M059J (cell line): ENCODE measurements at places on chromosomes 3 and 15.

DNA sequence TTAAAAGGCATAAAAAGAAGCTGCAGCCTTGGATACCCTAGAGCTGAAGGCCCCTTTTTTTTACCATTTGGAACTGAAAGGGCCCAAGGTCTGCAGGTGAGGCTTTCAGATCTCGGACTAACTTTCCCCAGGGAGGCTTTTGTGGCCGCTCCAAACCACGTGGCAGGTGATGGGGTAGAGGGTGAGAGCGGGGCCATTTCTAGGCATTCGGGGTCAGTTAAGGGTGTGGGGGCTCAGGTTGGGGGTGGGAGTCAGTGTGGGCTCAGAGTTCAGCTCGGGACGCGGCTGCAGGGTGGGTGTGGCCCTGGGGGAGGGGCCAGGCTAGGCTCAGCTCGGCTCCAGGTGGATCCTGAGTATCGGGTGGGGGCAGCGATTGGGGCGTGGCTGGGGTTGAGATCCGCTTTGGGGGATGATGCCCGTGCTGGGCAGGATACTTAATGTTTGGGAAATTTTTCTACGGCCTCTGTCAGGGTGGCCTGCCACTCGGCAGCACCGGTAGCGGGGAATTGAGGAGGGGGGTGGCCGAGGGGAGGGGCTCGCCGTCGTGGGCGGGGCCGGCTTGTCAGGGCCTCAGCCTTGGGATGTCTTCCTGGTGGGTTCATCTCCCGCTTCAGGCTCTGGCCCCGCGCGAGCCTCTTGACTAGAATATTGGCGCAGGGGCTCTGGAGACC is 2.5 kb downstream of the KLF13 start:
- no peak for DNase-seq

DNA sequence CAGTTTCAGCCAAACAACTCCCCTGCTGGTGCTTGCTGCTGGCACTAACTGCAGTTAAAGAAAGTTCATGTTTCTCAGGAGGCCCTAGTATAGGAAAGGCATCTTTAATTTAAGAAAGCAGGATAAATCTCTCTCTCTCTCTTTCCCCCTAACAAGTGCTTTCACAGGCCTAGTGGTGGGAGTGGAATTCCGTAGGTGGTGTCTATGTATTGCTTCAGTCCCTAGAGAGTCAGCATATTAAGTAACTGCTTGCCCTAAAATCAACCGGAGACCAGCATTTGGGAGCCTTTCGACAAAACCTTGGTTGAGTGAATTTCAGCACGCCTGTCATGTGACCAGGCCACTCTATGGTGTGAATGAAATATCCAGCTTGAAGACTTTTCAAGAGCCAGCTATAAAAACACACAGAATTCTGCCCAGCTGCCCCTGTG is 169.2 kb upstream of the TGFBR2 start:
- no peak for DNase-seq

GRCh38 chr3:195405651-195406050 is 37.2 kb downstream of the ACAP2 start:
- DNase-seq: no peak

- DNase-seq: no peak
These were observed 32.0 kb downstream of the SELENOT start for GRCh38 chr3:150635076-150635475.

DNA sequence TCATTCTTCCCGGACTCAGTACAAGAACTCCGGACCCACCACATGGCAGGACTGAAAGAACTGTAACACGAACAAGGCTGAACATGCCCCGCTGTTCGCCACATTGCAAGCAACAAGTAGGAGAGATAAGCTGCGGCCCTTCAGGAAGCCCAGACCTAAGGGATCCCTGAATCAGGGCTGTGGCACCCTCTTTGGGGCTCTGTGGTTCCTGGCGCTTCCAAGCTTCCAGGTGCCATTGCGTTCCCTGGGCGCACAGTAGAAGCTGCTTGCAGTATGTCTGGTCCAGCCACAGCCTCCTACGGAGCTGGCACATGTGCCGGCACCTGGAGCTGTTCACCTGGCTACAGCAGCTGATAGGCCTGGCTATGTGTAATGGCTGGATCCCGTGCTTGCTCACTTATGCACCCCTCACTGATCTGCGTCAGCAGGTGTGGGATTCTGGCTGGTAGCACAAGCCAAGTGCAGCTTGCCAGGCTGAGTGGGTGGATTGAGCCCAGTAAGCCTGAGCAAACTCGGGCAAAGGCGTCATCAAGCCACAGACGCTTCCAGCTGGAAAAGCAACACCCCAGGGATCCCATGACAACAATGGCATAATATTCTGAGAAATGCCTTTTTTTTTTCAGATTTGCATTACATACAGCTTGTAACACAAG is 748.6 kb upstream of the GBE1 start:
- DNase-seq: no peak

DNA sequence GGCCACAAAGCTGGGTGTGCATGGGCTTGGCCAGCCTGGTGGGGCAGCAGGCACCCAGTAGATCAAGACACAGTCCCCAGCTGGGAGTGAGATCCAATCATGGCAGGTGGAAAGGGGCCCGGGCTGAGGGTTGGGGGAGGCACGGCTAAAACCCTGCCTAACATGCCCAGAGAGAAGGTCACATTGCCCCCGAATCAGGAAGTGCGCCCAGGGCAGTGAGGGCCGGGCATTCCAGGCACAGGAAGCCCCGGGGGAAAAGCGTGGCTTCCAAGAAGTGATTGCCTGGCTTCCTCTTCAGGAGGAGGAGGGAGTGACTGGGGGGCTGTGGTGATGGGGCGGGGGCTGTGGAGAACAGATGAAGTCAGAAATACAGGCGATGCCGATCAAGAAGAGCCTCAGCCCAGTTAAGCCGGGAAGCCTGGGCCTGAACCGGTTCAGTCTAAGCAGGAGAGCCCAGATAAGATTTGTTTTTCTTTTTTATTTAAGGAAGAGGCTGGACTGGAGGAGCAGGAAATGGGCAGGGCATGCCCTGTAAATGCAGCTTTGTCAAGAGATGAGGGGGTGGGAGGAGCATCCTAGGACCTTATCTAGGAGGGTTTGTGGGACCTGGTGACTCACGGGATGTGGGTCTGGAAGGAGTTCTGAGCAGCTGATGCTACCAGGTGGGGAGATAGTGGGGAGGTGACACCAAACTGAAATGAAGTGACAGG is 83.9 kb downstream of the CHSY1 start:
- DNase-seq: peak; percentile 99

DNA sequence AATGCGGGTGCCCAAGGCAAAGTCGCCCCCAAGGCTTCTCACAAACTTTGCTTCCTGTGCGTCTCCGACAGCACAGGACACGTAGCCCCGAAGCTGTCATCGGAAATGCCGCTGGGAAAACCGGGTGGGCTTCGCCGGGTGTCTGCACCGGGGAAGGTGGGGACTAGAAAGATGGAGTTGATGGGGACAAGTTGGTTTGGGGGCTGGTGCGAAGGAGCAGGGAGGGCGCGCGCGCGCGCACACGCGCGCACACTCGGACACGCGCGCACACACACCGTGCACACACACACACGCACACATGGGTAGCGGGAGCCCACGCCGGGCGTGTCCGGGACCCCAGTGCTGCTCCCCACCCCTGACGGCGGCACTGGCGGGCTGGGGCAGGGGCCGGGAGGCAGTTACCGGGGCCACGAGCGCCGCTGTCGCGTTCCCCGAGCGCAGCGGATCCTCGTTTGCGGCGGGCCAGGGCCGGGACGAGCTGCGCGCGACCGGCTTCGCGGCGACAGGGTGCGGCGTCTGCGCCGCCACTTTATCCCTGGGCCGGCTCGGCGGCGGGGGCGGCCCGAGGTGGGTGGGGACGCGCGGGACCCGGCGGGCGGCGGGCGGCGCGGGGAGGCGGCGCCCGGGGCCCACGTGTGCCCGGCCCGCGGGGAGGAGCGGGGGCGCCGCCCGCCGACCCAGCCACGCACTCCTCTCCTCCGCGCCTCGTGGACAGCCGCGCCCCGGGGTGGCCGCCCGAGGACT is 539 bp upstream of the MGLL start:
- DNase-seq: no peak

DNA sequence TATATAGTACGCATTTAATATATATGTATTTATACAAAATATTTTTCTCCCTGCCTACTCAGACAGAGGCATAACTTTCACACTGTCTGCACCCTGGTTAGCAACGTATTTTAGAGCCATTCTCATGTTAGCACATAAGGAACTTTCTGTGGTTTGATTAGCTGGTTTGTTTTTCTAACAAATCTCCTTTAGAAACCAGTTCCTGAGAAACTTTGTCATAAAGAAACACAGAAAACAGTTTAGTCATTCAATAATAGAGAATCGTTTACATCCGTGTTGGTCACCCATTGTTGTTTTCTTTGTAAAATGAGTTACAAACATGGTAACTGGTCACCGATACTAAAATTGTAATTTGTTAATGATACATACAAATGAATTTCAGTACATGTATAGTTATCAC is 5.9 kb upstream of the NGRN start:
- DNase-seq: peak; percentile 20

DNA sequence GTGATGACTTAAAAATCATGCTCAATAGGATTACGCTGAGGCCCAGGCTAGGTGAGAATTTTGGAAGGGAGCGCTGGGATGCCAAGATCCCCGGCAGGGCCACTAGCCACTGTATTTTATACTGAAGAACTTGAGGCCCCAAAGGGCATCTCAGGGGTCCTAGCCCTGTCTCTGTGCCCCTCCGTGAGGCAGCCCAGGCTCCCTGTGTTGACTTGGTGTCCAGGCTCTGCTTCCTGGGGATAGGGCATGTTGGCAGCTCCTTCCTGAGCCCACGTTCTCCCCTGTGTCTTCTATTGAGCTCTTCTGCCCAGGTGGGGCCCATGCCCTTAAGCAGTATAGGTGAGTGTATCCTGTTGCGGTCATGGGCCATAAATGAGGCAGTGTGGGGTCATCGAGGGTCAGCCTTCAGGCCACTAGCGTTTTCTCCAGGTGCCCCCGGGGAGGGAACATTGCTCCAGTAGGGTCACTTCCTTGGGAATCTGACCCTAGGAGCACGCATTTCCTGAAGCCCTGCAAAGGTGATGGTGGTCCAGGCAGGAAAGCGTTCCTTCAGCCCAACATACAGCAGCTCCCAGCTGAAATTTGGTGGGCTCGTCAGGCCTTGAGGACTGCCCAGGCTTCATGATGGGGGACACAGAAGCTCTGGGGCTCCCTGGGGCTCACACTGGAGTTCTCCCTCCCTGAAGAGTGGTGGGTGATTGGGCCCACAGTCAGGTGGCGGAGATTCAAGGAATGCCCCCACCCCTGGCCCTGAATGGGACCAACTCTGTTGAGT is 189.4 kb downstream of the UBE3A start:
- DNase-seq: no peak
